ENCODE measurements at places on chromosomes 4 and X.
A peak's percentile ranks its signal among the peaks of the same experiment; 100 is the strongest.

DNA sequence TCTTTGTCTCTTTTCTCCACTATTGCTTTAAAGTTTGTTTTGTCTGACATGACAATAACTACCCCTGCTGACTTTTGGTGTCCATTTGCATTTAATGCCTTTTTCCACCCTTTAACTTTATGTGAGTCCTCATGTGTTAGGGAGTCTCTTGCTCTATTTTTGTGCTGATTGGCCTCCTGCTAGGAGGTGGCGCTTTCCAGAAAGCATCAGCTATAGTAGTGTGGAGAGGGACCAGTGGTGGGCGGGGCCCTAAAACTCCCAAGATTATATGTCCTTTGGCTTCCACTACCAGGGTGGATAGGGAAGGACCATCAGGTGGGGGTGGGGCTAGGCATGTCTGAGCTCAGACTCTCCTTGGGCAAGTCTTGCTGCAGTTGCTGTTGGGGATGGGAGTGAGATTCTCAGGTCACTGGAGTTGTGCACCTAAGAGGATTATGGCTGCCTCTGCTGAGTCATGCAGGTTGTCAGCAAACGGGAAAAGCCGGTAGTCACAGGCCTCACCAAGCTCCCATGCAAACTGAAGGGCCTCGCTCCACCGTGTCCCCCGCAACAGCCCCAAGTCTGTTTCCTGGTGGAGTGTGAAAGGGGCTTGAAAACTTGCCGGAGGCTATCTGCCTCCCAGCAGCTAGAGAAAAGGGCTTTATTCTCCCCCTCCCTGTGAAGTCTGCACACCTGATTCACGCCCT is 156.3 kb downstream of the CPEB2 start:
- DNase-seq, result no peak

- no peak for DNase-seq
Measured at GRCh38 chr4:15451181-15451865, 18.4 kb upstream of the CC2D2A start.

GRCh38 chrX:41184312-41184711 is 99.1 kb downstream of the USP9X start:
- DNase-seq, result no peak

- DNase-seq, result no peak
Measured at GRCh38 chr4:38409852-38410251, 254.1 kb upstream of the KLF3 start.

DNA sequence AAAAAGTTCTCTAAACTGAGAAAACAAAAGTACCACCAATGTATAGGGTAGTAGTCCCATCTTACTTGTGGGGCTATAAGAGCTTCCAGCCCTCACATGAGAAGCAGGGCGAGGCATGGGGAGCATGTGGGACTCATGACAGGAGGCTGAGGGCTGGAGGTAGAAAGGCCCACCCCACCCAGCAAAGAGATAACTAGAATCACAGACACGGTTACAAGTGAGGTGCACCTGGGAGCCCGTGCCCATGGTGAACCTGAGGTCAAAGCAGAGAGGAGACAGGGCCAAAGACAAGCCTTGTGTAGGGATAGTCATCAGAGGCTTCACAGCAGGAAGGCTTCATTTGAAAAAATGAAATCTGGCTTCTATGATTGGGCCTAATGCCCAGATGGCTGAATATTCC is 55.4 kb downstream of the TTC29 start:
- DNase-seq, result no peak

DNA sequence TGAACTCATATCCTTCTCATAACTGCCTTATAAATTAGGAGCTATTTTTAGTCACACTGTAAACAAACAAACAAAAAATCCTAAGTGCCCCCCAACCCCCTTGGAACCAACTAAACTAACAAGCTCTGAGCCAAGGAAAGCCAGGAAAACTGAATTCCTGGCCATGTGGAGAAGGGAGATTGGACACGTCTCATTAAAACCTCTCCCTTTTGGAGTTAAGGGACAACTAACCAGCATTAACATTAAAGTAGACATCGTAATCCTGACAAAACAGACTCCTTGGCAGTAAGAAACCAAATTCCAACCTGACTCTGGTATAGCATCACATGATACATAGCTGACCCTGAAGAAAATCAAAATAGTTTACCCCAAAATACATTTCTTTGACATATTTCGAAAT is 937.1 kb upstream of the GRIA3 start:
- no peak for DNase-seq

DNA sequence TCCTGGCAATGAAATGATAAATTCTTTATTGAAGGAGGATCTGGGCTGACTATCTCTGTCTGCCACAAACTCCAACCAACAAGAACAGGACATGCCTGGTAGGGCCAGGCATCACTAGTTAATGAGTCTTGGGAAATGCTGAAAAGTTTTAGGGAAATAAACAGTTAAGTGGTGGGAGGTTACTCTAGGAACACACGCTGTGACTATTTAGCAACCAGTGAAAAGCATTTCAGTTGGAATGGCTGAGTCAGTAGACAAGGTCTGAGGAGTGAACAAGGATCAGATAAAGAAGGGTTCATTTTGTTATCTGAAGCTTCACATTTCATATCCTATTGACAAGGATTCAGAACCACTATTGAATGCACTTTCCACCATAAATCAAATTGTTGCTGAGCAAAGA is 394.9 kb upstream of the BOD1L1 start:
- DNase-seq, result no peak

- DNase-seq, result no peak
Measured at GRCh38 chrX:13258052-13258444, 61.8 kb downstream of the ATXN3L start.

- DNase-seq, result no peak
Measured at GRCh38 chrX:23952984-23953907, 45.4 kb downstream of the CXorf58 start.

- no peak for DNase-seq
Measured at GRCh38 chr4:74108457-74109115, 9.6 kb upstream of the CXCL2 start.

DNA sequence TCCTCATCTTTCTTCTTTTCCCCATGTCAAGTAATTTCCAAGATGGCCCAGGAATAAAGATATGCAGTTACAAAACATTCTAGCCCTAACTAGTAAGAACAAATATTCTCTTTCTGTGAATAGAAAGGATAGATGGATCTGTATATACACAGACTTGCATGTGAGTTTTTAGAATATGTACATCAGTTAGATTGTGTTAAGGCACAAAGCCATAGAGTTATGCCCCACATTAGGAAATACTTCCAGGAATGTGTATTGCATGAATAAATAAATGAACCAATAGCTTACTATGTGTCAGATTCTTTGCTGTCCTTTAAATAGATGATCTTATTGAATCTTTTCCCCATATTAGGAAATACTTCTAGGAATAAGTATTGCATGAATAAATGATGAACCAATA is 46.0 kb upstream of the TMPRSS11E start:
- DNase-seq, result no peak

- no peak for DNase-seq
Measured at GRCh38 chrX:38861489-38861888, 60.2 kb downstream of the MID1IP1 start.

- DNase-seq, result peak; percentile 34
Measured at GRCh38 chr4:15963001-15963451, at the start of gene FGFBP2. Gene FGFBP2 (minus strand): TSS chr4:15963175. CDS start chr4:15963129, 46 bp downstream.

GRCh38 chrX:7270933-7271332 is 123.0 kb upstream of the PUDP start:
- no peak for DNase-seq

DNA sequence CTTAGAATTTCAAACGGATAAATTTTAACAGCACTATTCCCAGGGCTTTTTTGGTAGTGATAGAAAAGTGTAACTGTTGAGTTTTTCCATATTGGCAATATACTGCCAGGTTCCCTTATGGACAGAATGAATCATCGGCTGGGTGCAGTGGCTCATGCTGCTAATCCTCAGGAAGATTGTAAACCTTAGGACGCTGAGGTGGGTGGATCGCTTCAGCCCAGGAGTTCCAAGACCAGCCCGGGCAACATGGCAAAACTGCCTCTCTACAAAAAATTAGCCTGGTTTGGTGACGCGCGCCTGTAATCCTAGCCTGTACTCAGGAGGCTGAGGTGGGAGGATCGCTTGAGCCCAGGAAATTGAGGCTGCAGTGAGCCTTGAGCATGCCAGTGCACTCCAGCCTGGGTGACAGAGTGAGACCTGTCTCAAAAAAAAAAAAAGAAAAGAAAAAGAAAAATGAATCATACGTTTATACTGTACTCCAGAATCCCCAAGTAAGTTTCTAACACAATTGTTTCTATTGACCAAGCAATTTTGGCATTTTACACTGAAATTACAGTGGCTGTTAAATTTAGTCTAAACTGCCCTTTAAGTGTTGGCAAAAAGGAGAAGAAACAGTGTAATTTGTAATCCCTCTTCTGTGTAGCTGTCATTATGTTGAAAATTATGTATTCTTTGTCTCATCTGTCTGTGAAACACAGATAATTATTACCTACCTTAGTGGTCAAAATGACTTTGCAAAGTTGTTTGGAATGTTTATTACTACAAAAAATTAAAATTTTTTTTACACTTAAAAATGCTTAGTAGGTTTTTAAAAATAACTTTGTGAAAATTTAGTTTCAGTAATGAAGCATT is 1.8 kb downstream of the SLC30A9 start:
- no peak for DNase-seq

Data from NCI-H1092 (cell line).